ENCODE measurements at places on chromosomes 6 and 20. TPM values are rescaled to one million over a fixed set of nuclear protein-coding genes. Genes with fewer than 3 reads are reported as not detected.

The ARMC2 gene
- total RNA-seq, result 2.8 TPM

The ZNF341 gene
- 2.6 TPM for total RNA-seq

The MGME1 gene
- total RNA-seq, result 42.0 TPM

The RBPJL gene
- not detected for total RNA-seq

The ZNF451 gene
- total RNA-seq, result 8.9 TPM

The TDRD6 gene
- not detected for total RNA-seq

All from A549 treated with Mapracorat at 1 μM for 4 hours (cell line).